ENCODE measurements at places on chromosomes 12 and 14. TPM values are rescaled to one million over a fixed set of nuclear protein-coding genes. Genes with fewer than 3 reads are reported as not detected.
A peak's percentile ranks its signal among the peaks of the same experiment; 100 is the strongest.

The TAS2R30 gene
- 2.8 TPM for total RNA-seq

The CORO1C gene
- total RNA-seq = 252 TPM

DNA sequence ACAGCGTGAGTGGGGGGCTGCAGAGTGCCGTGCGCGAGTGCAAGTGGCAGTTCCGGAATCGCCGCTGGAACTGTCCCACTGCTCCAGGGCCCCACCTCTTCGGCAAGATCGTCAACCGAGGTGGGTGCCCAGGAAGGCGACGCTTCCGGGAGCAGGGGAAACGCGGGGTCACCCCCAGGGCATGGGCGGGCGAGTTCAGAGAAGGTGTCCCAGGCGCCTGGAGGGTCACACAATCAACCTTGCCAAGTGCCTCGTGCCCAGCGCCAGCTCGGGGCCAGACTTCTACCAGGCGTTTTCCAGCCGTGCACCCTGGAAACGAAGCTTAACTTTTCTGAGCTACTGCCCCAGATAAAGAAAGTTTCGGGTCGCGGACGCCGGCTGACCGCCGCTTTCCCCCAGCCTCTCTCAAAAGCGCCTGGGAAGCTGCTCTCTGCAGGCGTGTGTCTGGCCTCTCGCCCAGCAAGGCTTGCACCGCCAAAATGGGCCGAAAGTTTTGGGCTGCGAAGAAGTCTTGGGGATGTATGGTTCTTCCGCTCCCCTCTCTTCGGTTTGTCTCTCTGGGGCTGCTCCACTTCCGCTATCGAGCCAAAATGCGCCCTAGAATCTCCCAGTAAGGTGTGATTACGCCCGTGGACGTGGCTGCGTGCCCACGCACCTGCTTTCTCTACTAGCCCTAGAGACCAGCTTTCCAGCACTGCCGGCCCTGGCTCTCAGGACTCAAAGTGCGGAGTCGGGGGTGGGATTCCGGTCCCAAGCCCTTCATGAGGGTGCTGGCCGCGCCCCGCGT lies 1.7 kb downstream of the WNT1 start:
- no peak for DNase-seq

GRCh38 chr14:37865719-37866549 lies 270.5 kb downstream of the TTC6 start:
- no peak for DNase-seq

GRCh38 chr12:9866860-9867269 lies 2.3 kb downstream of the CLEC2B start:
- DNase-seq = no peak

- peak; percentile 89 for DNase-seq
Observed at GRCh38 chr14:99729991-99730875, 46.1 kb downstream of the CYP46A1 start.

DNA sequence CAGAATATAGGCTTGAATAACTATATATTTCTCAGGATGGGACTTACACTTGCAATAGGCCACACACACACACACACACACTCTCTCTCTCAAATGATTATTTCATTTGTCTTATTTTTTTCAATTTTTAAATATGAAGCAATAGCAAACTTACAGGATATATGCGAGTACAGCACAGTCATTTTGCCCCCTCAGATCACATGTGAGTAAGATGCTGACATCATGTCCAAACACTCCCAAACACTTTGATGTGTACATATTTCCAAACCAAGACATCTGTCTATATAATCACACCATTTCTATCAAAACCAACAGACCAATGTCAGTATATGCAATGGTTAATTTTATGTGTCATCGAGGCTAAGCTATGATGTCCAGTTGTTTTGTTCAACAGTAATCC lies 1535.9 kb upstream of the FLRT2 start:
- DNase-seq = no peak

The AKAP6 gene
- 2.8 TPM for total RNA-seq

DNA sequence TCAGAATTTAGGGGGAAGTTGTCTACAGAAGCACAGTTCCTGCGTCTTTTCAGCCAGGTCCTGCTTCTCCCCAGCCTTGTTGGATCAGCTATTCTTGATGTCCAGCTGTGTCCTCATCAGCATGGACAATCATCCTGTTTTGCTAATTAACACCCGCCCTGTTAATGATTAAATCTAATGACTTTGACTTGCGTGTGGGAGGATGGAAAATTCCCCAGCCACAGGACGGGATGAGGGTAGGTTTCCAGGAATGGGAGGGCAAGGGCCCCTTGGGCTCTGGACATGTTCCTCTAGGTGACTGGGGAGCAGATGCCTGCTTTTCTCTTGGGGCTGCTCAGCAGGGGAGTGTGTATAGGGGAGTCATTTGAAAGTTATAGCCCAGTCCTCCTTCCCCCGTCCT lies 5.3 kb upstream of the PPP1R1A start:
- DNase-seq = no peak

The TTC9 gene
- total RNA-seq = 9.8 TPM

- no peak for DNase-seq
Observed at GRCh38 chr12:93727195-93727811, 50.1 kb downstream of the CRADD start.

DNA sequence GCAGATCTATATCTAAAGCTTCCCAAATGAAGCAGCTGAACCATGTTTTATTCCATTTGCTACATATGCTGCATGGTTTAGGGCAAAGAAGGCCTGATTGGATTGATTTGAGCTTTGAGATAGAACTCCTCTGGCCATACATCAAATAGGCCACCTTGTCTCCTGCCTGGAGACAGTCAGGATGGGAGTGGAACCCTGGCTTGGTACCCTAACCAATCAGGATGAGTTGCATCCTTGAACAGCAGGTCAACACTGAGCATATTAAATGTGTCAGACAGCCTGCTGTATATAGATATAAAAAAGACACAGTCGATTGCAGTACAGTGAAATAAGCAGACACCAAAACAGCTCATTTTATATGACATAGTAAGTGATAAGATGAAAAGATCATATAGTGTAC lies 291.7 kb downstream of the NUAK1 start:
- DNase-seq = no peak

- DNase-seq = no peak
Observed at GRCh38 chr14:91373591-91374254, 43.9 kb downstream of the CCDC88C start.

- no peak for DNase-seq
Observed at GRCh38 chr14:69096246-69096645, 56.7 kb downstream of the DCAF5 start.

DNA sequence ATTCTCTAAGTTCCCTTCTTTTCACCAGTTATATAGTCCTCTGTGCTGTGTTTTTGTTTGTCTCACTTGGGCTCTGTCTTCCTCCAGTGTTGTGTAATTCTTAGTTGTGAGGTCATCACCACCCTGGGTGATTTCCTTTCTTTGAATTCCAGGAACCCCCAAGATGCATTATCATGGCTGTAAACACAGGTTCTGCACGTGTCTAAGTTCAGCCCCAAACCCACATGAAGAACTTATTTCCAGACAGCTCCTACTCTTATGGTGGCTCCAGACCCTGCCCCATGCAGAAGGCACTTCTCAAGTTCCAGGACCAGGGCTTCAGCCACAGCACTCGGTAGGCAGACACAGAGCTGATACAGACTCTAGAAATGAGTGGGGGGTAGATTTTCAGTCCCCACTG lies 560.5 kb downstream of the BCL11B start:
- DNase-seq = no peak

The CCDC38 gene
- not detected for total RNA-seq

- DNase-seq = no peak
Observed at GRCh38 chr12:75571204-75571603, 59.8 kb upstream of the KRR1 start.

DNA sequence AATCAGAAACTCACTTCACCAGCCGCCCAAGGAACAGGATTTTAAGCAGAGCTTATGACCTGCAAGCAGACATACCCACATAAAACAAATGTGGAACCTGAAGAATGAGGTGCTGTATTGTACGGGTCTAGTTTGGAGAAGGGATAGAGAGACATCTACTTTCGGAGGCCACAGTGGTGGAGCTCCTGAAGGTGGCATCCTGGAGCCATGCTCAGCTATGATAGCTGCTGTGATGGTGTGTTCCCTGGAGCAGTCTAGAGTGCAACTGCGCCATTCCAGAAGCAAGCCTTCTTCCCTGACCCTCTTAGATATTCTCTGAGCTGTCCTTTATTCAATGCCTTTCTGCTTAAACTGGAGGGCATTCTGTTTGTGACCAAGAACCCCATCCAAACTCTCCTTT lies 402.6 kb downstream of the FUT8 start:
- no peak for DNase-seq

DNA sequence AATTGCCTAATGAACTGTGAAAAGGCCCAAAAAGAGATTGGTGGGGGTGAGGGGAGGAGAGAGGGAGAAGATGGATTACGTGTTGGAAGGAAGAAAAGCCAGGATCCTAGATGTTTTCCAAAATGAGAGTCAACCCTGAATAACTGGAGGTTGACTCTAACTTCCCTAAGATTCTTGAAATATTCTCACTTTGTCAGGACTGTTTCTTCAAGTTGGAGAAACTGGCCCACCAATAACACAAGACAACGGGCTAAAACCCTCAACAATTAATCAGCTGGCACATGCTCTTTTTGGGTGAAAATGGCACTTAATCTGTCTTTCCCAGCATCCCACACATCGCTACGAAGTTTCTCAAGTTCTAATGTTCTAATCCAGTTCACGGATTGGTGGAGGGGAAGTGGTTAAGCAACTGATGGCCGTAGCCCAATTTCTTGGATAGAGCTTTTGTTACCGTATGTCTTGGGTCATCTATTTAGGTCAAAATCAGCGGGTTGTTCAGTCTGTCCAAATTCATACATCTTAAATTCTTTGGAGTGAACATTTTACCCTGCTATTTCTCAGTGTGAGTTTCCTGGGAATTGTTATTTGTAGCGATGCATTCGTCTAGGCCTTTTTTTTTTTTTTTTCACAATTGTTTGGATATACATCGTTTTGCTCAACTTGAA lies 49.0 kb downstream of the GPHB5 start:
- DNase-seq = no peak

DNA sequence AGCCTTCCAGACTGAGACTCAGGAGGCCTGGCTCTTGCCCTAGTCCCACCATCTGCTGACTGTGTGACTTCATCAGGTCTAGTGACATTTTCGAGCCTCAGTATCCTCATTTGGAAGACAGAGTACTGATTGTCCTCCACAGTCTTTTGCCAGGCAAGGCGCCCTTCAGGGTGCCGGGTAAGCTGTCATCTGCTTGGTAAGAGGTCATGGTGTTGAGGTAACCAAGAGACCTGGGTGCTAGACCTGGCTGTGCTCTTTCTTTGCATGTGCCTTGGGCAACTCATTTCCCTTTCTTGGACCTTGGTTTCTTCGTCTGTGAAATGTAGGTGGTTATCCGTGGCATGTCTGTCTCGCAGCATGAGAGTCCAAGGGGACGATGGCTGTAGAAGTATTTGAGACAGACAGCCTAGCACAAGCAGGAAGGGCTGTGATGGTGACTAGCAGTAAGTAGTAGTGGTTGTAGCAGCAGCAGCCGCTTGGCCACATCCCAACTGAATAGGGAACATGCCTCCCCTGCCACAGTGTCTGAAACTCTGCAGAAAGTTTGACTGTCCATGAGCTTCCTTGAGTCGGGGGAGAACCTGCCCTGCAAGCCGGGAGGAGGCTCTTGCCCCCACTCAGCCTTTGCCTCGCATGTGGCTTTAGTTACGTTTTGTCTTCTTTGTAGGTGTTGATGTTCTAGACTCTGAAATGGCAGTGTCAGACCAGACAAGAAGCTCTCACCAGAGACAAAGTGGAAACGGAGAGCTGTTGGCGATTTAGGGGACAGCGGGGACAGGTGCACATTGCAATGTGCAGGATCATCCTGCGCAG lies 40.3 kb downstream of the EVL start:
- no peak for DNase-seq

DNA sequence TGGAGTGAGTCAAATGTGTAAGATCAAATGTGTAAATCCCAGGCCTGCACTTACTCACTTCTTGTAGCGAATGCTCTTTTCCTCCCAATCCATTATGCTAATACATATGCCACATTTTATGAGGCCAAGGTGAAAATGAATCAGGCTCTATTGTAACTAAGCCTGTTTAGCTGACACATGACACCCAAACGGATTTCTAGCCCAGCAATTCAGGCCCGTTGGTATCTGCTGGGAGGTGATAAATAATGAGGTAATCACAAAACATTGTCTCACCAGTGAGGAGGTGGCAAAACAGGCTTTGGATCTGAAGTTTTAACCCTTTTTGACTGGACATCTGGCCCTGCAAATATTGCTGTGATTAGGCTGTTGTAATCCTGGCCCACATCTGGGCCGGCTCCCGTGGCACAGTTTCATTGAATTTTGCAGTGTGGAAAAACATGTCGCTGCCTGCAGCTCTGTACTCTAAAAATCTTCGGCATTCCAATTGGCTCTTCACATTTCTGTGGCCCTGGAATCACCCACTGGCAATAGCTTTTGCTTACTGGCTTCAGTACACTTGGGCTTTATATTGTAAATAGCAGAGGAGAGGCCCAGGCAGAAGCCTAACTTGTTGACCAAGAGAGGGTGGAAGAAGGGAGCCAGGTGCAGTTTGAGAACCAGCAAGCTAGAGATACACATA lies 106.1 kb downstream of the PAX9 start:
- peak; percentile 32 for DNase-seq

GRCh38 chr12:31728289-31728916 lies 418 bp downstream of the AMN1 start:
- DNase-seq = peak; percentile 26

- no peak for DNase-seq
Observed at GRCh38 chr14:56752428-56752827, 57.9 kb downstream of the OTX2 start.

- no peak for DNase-seq
Observed at GRCh38 chr14:70186900-70187451, 1.8 kb downstream of the SLC8A3 start.

GRCh38 chr12:30753751-30754382 lies 884 bp downstream of the CAPRIN2 start:
- peak; percentile 1 for DNase-seq

DNA sequence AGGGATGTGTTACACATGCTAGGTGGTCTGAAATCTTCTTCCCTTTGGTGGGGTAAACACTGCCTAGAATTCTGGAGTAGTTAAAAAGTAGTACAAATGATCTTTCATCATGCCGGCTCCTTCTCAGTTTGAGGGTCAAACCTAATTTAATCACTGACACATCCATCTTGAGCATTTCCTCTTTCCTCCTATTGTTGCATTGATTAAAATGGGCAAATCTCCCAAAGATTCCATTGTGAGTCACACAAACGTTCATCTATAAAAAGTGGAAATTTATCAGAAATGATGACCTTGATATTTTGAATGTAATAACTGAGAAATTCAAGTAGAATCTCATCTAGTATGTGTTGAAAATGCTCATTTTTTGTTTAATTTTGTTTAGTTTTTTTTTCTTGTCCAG lies 996.0 kb downstream of the NRXN3 start:
- no peak for DNase-seq

The RAD51AP1 gene
- total RNA-seq = 42.8 TPM

The GZMB gene
- total RNA-seq = not detected

All from Calu3 (cell line).